ENCODE measurements at places on chromosomes 6 and 20.

- no peak for DNase-seq
Observed at GRCh38 chr6:26520237-26520849, 17.8 kb upstream of the HMGN4 start.

- no peak for DNase-seq
Observed at GRCh38 chr6:70338775-70339174, 35.9 kb upstream of the COL9A1 start.

DNA sequence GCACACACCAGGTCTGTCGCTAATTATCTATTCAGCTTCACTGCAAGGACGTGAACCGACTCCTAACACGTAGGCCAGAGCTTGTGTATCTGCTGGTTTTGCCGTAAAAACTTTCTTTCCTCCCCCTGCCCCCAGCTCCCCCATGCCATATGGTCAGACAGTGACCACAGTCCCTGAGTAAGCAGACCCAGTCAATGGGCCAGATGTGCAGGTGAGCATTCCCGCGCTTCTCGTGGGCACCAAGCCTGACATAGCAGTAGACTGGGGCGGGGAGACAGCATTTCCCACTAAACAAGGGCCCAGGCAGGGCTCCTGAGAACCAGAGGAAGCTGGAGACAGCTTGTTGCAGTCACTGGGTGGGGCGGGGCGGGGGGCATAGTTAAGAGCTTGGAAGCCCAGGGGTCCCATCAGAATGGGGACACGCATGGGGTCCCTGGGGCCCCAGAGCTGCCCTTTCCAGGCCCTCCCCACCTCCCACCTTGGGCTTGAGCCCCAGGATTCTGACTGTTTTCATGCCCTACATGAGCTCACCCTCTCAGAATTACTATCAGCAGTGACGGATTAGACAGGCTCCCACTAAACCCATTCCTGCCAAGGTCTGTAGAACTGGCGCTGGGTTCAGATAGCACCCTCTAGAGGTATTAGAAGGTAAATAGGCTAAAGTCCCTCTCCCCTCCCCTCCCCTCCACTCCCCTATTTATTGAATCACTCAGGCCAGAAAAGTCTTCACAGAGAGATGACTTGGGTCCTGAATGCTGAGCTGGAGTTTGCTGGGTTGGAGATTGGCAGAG lies 51.8 kb downstream of the CDH26 start:
- DNase-seq: no peak

DNA sequence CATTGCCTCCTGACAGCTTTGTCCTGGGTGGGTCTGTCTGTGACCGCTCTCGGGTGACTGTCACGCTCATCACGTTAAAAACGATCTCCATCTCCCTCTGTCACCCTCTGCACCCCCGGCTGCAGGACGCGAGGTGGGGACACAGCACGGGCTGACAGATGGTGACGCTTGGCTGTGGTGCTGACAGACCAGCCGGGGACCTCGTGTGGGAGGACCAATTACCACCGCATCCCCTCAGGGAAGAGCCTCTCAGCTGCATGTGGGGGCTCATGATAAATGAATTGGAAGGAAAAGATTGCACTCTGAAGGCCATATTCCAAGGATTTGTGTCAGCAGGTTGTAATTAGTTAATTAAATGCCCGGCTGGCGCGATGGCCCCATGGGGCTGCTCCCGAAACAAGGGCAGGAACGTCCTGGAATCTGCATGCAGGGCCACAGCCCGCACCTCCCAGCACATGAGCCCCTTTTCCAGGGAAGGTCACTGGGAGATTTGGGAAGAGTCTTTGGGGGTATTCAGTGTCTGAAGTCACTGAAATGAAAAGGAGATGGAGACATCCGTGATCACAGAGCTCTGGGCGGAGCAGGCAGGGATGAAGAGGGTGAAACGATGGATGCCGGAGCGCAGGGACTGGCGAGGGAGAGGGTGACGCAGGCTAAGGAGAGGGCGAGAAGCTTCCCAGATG lies 87.1 kb downstream of the ERMARD start:
- DNase-seq: no peak

GRCh38 chr6:147201885-147202515 lies 2.2 kb upstream of the STXBP5 start:
- no peak for DNase-seq

GRCh38 chr6:11122380-11122779 lies 10.9 kb upstream of the ERVFRD-1 start:
- DNase-seq: no peak

Measured in cortex of kidney (tissue), 1 donor.